ENCODE measurements at places on chromosomes 13 and 19. TPM values are rescaled to one million over a fixed set of nuclear protein-coding genes. Genes with fewer than 3 reads are reported as not detected.

GRCh38 chr19:17981611-17982010 is 14.7 kb downstream of the KCNN1 start:
- H3K4me3 ChIP-seq = no peak overlapping the region
- no peaks in the 10 kb centered on the region for H3K36me3 ChIP-seq
- no peaks in the 10 kb centered on the region for H3K27me3 ChIP-seq
- DNase-seq = no peak
- H3K27ac ChIP-seq = no peak overlapping the region

DNA sequence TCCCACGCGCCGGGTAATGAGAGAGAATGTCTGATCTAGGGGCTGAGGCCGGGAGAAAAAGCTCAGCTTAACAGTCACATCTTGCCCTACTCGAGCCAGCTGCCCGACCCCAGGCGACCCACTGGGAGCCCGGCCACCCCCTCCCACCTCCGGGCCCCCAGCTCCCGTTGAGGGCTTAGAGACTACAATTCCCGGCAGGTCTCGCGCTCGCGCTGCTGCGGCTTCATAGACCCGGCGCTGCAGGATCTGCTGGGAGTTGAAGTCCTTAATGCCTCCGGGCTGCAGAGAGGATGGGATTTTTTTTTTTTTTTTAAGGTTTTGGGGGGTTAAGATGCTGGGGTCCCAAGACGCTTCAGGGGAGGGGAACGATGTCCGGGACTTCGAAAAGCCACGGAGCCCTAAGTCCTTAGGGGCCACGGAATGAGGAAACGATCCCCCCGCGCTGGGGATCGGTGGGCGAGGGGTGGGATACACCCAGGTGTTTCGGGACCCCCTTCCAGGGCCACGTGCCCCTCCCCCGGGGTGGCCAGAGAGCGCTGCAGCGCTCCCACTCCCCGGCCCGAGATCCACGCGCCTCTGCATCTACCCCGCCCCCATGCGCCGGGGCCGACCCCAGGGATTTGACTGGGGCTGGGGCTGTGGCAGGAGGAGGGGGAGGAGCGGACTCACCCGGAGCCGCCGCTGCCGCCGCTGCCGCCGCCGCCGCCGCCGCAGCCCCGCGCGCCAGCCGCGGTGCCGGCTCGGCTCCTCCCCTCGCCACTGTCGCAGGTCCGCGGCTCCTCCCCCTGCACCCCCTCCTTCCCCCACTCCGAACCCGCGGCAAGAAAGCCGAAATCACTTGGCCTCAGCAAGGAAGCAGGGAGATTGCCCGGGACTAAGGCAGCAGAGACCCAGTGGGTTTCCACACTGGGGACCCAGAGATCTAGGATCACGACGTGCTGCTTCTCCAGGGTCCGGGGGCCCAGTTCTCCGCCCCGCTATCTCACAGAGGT is at the start of gene SYT3:
Gene SYT3, minus strand, starts transcription at position 761 of the 992 bp plus-strand sequence. CDS start 2,470 bp downstream, outside the sequence.
- no peaks in the 10 kb centered on the region for H3K36me3 ChIP-seq
- H3K4me1 ChIP-seq = no peaks in the 10 kb centered on the region
- peak within 1 kb of the TSS; percentile 74 for H3K4me3 ChIP-seq
- DNase-seq = no peak
- H3K27ac ChIP-seq = no peak within 1 kb of the TSS

- no peaks in the 10 kb centered on the region for H3K36me3 ChIP-seq
- DNase-seq = peak; percentile 61
- H3K27me3 ChIP-seq = peaks cover 95% of the 10 kb centered on the region
- peaks cover 41% of the 10 kb centered on the region for H3K4me1 ChIP-seq
Observed at GRCh38 chr13:112056739-112057438, 10.1 kb upstream of the SOX1 start.

DNA sequence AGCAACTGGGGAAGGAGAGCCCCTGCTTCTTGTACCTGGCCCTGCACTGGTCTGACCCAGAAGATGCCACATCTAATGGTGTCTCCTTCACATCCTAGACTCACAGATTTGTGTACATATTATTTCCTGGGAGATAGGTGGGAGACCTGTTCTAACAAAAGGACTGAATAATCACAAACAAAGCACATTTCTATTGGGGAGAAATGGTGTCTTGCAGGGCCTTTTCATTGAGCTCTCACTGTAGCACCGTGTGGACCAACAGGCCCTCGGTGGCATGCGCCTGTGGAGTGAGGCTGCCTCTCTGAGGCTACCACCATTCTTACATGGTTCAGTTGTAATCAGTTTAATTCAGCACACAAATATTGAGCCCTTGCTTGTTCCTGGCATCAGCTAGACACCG is 989 bp upstream of the SACS start:
- H3K27me3 ChIP-seq = no peaks in the 10 kb centered on the region
- DNase-seq = no peak
- H3K36me3 ChIP-seq = no peaks in the 10 kb centered on the region
- H3K4me1 ChIP-seq = peaks cover 12% of the 10 kb centered on the region
- H3K27ac ChIP-seq = no peak overlapping the region

The BEST2 gene
- 4.6 TPM for total RNA-seq
